ENCODE measurements at places on chromosomes 4 and X. TPM values are rescaled to one million over a fixed set of nuclear protein-coding genes. Genes with fewer than 3 reads are reported as not detected.

The MGARP gene
- total RNA-seq, result not detected

The MAB21L2 gene
- not detected for total RNA-seq

DNA sequence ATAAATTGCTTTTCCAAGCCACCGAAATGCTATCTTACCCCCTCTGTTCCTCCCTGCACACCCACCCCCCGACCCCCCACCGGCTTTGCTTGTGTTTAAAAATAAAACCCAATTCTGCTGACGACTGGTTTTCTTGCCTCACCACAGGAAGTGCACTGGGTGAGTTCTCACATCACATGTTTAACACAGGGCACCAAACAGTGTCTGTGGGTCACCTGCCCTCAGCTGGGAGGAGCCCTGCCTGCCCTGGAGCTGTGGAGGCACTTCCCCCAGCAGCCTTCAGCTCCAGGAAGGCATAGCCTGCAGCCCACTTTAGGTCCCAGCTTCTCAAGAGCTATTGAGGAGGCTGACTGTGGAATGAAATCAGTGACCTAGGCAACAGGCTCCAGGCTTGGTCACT, 8.8 kb downstream of the TMEM255A start:
- no peak overlapping the region for H3K27ac ChIP-seq
- H3K4me3 ChIP-seq, result no peak overlapping the region
- H3K27me3 ChIP-seq, result peaks cover 38% of the 10 kb centered on the region
- no peak for DNase-seq

DNA sequence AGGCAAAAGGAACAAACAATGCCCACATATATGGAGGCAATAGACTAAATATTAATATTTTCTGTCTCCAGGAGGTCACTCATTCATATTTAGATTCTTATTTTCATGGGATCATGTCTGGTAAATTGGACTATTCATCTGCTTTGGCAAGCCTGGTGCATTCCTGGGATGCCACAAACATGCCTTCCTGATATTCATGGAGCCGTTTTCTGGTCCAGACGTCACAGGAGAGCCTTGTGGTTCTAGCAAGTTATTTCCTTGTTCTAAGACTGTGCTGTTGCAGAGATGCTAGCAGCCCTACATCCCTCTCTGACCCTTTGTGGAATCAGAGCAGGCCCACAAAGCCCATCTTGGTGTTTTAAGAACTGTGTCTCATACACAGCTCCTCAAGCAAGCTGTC, 16.1 kb upstream of the EXOSC9 start:
- no peaks in the 10 kb centered on the region for H3K36me3 ChIP-seq
- no peaks in the 10 kb centered on the region for H3K4me1 ChIP-seq
- H3K27ac ChIP-seq, result peak overlapping the region; percentile 85

- H3K4me1 ChIP-seq, result no peaks in the 10 kb centered on the region
- no peak overlapping the region for H3K4me3 ChIP-seq
- no peak overlapping the region for H3K27ac ChIP-seq
- no peak for DNase-seq
- no peaks in the 10 kb centered on the region for H3K27me3 ChIP-seq
- H3K36me3 ChIP-seq, result no peaks in the 10 kb centered on the region
Measured at GRCh38 chr4:85210353-85210752, 243.9 kb upstream of the WDFY3 start.

GRCh38 chr4:72842323-72842722, 227.2 kb downstream of the COX18 start:
- no peak overlapping the region for H3K4me3 ChIP-seq
- H3K4me1 ChIP-seq, result no peaks in the 10 kb centered on the region
- no peak overlapping the region for H3K27ac ChIP-seq
- DNase-seq, result no peak
- no peaks in the 10 kb centered on the region for H3K27me3 ChIP-seq
- H3K36me3 ChIP-seq, result no peaks in the 10 kb centered on the region

GRCh38 chrX:1321674-1322073, 14.9 kb upstream of the IL3RA start:
- no peak overlapping the region for H3K4me3 ChIP-seq
- no peaks in the 10 kb centered on the region for H3K4me1 ChIP-seq
- H3K27ac ChIP-seq, result no peak overlapping the region
- H3K36me3 ChIP-seq, result no peaks in the 10 kb centered on the region

All from tibial nerve (tissue), 4 donors.